Stimulated activated CD4-positive, alpha-beta T cell treated with anti-CD3 and anti-CD28 coated beads, Interleukin-1b, Interleukin-23, amount 100 ng/mL, for 1 hour (primary cell): ENCODE measurements at places on chromosomes 5 and 9.

DNA sequence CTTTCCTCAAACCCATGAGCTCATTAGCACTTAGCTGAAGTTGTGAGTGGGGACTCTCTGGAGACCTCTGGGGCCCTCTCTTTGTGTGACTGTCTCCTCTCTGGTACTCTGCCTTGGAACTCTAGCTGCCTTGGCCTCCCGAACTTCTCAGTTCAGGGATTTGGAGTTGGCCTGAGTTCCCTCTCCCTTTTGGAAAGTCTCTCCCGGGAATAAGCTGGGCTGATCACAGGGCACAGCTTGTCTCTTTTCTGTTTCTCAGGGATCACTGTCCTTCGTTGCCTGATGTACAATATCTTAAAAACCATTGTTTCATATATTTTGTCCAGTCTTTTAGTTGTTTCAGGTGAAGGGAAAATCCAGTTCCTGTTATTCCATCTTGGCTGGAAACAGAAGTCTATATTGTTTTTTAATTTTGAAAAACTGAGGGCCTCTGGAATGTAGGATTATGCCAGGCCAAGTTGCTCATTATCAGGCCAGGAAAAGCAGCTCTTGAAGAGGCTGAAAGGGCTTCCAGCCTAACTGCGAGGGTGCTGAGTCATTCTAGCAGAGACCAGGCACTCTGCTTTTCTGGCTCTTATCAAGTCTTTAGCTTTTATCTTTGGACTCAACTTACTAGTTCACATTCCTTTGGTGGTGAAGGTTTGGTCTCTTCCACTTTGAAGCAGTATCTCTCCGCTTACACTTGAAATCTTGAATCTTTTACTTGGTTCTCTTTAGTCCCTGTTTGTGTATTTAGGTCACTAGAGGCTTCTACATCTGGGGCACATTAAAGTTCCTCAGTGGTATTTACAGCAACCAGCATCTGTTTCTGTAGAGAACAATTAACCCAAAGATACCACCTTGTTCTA, 8.4 kb upstream of the RGS3 start:
- no peak for DNase-seq

DNA sequence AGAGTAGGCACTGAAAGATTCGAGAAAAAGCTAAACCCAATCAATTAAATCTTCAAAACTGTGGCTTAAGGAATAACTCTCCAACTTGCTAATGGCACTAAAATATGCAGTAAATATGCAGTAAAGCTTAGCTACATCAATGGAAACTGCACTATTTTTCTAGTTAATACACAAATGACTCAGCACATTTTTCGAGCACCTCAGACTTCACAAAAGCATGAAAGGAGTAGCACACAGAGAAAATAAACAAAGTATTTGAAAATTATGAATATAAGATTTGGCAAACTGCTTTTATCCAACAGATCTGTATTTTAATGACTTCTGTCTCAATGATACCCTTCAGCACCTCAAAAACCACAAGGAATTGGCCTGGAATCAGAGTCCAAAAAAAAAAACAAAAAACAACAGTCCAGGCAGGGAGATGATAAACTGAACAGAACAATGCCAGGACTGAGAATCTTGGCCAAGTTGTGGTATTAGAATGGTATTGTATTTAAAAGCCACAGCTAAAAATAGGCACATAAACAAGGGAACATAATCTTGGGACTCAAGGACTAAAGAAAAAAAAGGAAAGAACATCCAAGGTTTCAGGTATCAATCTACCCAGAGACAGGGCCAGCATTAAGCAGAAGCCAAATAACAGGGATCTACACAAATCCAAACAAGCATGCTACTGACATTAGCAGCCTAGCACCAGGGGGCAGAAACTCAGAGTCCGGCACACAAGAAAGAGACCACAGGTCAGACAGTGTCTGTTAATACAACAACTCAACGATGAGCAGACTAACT, 21.4 kb downstream of the TMEM245 start:
- DNase-seq, result no peak

- DNase-seq, result no peak
Measured at GRCh38 chr5:16076657-16077056, 102.9 kb downstream of the MARCHF11 start.

- no peak for DNase-seq
Measured at GRCh38 chr5:109354761-109355160, 55.0 kb downstream of the PJA2 start.

DNA sequence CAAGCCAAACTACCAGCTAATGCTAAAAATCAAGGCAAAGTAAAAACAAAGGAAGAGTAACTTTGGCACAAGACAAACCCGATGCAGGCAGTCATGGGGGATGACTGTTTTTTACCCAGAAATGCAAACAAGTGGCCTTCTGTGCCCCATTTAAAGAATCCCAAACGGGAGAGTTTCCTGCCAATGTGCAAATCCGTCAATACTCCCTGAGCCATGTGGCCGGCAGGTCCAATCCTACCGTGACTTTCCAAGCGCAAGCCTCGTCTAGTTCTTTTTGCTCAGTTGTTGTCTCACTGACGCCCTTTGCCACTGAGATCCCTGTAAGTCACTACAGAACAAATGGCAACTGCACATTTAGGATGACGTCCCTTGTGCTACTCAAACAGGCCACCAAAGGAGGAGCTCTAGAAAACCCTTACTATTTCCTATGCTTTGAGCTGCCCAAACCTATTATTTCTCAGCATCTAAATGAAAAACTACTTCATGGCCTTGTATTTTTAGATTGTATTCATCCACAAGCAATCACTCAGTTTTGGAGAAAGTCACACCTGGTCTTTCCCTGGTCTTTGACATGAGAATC, 43.4 kb downstream of the OTULIN start:
- DNase-seq, result no peak

- DNase-seq, result no peak
Measured at GRCh38 chr9:38367898-38368297, 24.6 kb upstream of the ALDH1B1 start.

- no peak for DNase-seq
Measured at GRCh38 chr9:115357821-115358220, 239.9 kb upstream of the TNC start.

DNA sequence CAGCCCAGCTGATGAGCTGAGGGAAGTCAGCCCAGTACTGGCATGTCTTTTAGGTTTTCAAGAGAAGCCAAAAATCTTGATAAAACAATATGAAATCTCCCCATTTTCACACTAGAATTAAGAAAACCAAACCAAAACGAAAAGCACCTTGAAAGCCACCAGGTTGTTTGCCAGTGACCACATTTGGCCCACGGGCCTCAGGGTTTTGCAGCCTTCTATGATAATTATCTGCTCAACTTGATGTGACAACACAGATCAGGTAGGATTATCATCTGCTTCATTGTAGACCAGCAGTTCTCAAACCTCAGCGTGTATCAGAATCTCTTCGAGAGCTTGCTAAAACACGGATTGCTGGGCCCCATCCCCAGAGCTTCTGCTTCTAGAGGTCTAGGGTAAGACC, 101.4 kb downstream of the GALNT10 start:
- DNase-seq, result no peak

GRCh38 chr5:106966686-106967315, 703.9 kb downstream of the EFNA5 start:
- no peak for DNase-seq

GRCh38 chr9:81537964-81538363, 151.4 kb downstream of the TLE1 start:
- DNase-seq, result no peak
